CD4-positive, alpha-beta T cell treated with Interleukin-6 at 100 ng/mL for 8 hours (primary cell): ENCODE measurements at places on chromosomes 5 and 9.

DNA sequence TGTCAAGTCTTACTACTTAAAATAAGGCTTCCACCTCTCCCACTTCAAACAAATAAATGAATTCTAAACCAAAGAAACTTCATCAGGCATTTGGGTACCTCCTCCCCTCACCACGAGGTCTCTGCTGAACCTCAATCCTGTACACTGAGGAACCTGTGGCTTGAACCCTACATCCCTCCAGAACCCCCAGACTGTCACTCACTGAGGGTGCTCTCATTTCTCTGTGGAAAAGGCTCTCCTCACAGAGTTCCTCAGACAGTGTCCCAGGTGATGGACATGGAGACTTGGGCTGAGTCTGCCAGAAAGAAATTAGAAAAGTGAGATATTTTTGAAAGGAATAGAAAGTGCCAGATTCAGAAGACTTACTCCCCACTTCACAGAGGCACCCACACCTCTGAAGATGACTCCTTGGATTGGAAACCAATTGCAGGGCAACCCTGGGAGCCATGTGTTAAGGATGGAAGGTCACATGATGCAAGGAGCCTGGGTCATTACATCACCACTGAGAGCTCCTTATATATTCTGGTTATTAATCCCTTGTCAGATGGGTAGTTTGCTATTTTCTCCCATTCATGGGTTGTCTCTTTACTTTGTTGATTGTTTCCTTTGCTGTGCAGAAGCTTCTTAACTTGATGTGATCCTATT lies 19.8 kb downstream of the MLANA start:
- no peak for DNase-seq

DNA sequence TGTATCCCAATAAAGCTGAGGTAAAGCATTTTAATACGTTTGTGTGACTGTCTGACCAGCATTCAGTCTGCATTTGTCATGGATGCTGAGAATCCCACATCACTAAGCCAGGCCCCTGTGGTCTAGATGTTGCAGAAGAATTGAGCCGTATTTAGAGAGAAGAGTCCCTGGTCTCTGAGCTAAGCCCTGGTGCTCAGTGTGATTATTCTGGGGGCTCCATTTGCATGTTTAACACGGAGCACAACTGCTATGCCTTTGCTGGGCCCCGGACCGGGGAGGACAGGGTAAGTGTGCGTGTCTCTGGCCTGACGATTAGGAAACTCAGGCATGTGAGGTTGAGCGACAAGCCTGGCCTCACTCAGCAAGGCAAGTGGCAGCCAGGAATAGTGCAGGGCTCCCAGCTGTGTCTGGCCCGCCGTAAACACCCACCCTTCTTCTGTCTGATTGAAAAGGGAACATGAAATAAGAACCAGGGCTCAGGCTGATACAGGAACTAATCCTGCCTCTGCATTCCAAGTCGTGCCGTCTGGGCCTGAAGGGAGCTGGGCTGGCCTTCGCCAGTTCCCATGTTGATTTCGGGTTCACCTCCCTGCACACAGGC lies 22.3 kb downstream of the FAM78A start:
- no peak for DNase-seq

DNA sequence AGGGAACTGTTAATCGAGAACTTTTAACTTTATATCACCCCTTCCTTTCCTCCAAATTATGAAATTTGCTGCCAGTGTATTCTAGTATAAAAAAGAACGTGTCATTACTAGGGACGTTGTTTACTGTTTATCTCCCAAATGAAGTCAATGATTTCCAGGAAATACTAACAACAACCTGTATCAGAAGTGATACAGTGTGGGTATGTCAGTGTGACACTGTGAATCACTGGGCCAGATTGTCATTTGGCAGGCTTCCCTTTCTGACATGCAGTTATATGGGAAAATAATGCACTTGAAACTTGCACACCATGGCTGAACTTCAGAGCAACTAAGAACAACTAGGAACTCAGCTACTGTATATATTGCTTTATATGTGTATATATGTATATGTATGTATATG lies 12.6 kb downstream of the ZNF462 start:
- no peak for DNase-seq

GRCh38 chr5:89276566-89277305 lies 393.8 kb upstream of the MEF2C start:
- DNase-seq: no peak

GRCh38 chr9:89798547-89799120 lies 193.8 kb downstream of the GADD45G start:
- DNase-seq: no peak

DNA sequence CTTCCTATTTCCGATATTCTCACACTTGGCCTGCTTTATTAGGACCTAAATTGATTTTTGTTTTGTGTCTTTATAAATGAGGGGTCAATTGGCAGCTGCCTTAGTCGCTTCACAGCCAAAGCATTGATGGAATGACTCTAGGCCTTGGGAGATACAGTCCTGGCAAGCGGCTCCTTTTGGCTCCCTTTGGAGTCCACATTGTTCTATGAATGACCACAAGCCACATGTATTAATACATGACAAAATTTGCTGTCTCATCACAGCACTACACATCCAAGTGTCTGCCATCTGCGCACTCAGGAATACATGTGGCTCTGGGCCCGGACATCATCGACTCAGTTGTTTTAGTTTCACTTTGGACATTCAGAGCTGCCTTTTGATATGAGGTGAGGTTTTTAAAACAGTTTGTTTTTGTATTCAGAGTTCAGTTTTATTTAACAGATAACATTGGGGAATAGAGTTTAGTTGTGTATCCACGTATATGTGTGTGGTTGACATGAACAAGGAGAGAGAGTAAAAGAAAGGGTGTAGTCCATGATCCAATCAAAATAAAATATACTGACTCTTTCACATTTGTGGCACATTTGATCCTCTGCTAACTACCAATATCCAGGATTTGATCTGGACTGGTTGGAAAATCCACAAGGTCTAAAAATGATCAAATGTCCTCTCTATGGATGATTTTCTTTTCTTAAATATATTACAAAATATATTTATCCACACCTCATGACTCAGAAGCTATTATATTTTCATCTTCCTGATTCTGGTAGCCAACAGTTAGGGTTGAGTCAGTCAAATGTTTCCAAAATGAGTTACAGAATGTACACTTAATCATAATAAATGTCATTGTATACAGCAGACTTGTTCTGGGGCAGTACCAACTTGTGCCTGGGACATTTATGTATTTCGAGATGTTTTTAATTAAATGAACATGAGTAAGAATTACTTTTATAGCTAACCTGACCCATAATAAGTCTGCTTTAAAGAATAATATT lies 114.0 kb upstream of the MTAP start:
- no peak for DNase-seq

- DNase-seq: no peak
These were observed 30.9 kb downstream of the NR4A3 start for GRCh38 chr9:99852617-99853016.

GRCh38 chr9:89752154-89752553 lies 147.3 kb downstream of the GADD45G start:
- DNase-seq: no peak

GRCh38 chr9:137077758-137078693 lies 709 bp downstream of the UAP1L1 start:
- peak; percentile 19 for DNase-seq

- no peak for DNase-seq
These were observed 97.1 kb upstream of the APC start for GRCh38 chr5:112640546-112640945.

DNA sequence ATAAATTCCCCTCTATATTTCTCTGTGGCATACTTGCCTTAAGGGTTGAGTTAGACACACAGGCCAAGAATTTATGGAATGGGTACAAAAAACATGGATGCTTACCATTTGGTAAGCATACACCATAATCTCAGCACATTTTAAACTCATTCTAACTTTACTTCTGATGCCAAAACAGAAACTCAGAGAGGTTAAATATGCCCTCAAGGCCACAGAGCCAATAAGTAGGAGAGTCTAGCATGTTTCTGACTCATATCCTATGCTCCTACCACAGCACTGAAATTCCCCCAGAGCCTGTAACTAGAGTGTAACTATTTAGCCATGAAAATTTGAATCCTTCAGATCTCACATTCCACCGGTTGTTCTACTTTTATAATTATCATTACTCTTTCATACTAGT lies 559.7 kb downstream of the ACTL7B start:
- DNase-seq: no peak

DNA sequence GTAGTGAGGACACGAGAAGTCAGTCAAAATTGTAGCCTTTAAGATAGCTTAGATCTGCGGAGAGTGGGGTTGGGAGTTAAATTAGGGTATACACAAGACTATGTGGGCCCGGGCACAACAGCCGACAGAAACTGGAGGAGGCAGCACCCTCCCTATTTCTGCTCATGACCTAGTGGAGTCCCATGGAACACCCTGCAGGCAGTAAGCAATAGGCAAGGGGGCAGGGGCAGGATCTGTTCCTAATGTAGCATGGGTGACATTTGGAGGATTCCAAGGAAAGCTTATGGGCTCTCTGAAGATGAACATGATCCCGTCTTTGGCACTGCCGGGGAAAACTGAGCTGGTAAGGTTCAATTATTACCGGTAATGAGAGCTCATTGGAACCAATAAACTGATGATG lies 67.0 kb downstream of the FEM1C start:
- no peak for DNase-seq

DNA sequence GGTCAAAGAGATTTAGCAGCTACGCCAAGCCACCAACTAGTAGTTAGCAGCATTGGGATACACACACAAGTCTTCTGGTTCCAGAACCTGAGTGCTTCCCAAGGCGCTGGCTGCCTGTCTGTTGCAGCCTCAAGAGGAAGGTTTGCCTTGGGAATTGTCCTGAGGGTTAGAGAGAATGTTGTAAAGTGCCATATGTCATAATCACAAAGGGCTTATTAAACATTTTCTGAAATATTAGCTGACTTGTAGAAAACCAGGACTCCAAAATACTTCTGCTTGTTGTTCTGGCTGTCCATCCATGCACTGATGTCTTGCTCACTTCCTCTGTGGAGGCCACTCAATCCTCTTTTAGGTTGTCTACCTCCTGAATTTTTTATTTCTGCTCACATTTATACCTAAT lies 46.3 kb downstream of the SLC36A1 start:
- no peak for DNase-seq

- no peak for DNase-seq
These were observed 63.6 kb downstream of the FRMD3 start for GRCh38 chr9:83474631-83475030.

DNA sequence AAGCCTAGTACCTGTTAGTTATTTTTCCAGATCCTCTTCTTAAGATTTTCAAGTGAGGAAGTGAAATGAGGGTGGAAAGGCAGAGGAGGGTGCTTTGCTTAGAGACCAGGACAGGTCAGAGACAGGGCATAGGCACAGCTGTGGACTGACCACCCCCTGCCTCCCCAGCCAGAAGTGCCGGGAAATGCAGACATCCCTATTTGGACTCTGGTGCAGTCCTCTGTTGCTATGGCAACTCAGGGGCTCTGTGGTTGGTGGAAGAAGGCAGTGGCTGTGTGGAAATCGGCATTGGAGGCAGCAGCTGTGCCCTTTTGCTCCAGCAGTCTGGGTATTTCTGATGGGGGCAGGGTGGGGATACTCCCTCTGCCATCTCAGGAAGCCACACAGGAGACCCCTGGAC lies 43.3 kb upstream of the NDFIP1 start:
- no peak for DNase-seq

DNA sequence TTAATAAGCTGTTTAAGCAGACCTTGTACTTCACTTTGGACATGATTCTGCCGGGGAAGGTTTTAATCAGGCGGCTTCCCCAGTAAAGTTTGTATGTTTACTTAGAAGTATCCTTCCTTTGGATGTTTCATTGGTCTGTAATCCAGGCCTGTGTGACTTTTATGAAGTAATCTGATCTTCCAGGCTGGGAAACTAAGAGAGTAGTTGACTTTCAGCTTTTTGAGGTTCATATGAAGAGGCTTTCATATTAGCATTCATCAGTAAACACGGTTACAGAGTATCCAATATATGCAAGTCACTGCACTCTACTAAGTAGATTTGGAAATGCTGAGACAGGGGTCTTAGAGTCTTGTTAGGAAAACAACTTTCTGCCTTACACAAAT lies 1.1 kb downstream of the DNAJC21 start:
- no peak for DNase-seq

DNA sequence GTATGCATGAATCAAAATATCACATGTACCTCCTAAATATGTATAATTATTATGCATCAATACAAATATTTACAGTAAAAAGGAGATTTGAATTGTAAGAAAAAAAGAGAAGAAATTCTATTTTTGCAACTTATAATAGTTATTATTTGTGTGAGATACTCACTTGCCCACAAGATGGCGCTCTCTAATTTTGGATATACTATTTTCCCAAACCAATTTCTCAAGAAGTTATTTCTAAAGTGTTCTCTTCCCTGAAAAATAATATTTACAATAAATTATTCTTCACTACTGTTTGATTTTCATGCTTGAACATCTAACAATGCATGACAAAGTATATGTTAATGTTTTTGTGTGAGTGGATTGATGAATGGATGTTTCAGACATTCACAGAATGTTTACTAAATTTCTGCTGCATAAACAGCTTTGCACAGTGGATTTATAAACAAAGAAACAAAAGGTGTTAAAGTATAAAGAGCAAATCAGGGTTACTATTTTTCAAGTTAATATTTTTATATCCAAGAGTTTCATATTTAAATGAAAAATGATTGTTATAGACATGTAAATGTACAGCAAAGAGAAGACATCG lies 503.4 kb downstream of the PDE4D start:
- DNase-seq: no peak

DNA sequence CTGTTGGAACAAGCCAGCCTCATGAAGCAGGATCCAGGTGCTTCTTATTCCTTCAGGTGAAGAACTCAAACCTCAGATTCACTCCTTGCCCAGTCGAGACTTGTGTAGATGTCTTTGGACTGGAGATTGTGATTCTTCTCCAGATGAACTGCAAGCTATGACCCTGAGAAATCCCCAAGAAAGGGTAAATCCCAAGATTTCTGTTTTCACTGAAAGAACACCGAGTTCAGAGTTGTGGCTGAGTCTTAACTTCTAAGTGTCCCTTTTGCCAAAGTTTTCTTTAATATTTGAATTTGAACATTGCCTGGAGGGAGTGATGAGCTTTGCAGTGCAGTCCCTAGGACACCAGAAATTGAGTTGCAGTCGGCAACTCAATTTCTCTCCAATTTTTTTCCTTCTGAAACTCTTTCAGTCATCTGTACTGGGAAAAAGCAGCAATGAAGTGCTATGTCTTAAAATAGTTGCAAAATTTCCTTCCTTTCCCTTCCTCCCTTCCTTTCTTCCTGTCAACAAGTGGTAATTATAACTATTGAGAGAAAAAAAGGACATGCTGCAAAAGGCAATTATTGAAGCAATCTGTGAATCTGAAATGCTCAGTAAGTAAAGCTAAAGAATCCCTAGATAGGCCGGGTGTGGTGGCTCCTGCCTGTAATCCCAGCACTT lies 56.1 kb downstream of the ANKRD55 start:
- no peak for DNase-seq

DNA sequence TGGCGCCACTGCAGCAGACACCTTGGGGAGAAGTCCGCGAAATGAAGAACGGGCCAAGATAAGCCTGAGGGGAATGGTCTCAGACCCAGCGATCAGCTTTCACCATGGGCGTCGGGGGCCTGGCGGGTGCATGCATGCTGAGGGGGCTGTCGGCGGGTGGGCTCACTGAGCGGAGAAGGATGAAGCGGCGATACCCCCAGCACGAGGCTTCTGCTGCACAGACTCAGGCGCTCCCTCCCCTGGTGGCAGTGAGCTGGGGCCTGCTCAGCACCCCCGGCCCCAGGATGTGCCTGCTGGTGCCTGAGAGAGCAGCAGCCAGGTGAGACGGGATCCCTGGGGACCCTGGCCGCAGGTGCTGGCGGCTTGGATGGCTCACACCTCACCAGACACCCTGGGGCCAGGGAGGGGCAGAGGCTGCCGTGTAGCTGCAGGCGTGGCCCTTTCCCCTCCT lies 31.2 kb downstream of the CEP72 start:
- no peak for DNase-seq

GRCh38 chr9:131277287-131277909 lies 1.1 kb upstream of the FAM78A start:
- no peak for DNase-seq
